ENCODE measurements at places on chromosomes 1 and 21. TPM values are rescaled to one million over a fixed set of nuclear protein-coding genes. Genes with fewer than 3 reads are reported as not detected.
A peak's percentile ranks its signal among the peaks of the same experiment; 100 is the strongest.

The NCAM2 gene
- 14.4 TPM for total RNA-seq

The AVPR1B gene
- total RNA-seq, result not detected

The ABCA4 gene
- 1.0 TPM for total RNA-seq

The MYOM3 gene
- total RNA-seq, result 2.4 TPM

The ADORA3 gene
- 0.33 TPM for total RNA-seq

The RPTN gene
- total RNA-seq, result not detected

The SPRR1A gene
- not detected for total RNA-seq

DNA sequence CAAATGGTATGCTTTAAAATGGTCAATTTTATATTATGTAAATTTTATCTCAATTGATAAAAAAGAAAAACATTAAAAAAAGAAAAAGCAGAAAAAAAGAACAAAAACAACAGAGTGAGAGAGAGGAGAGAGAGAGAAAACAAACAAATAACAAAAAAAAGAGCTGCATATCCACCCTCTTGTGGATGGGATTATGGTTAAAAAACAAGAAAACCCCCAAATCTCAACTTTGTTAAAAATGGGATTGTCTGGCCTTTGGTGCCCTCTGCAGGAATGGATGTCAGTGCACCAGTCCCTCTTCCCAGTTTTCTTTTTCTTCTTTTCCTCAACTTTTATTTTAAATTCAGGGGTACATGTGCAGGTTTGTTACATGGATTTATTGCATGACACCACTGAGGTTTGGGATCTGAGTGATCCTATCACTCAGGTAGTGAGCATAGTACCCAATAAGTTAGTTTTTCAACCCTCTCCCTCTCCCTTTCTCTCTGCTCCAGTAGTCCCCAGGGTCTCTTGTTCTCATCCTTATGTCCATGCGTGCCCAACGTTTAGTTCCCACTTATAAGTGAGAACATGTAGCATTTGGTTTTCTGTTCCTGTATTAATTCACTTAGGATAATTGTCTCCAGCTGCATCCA is 28.1 kb downstream of the RNF187 start:
- DNase-seq, result peak; percentile 46

GRCh38 chr1:156673387-156674121 is 3.7 kb downstream of the NES start:
- peak; percentile 66 for DNase-seq

DNA sequence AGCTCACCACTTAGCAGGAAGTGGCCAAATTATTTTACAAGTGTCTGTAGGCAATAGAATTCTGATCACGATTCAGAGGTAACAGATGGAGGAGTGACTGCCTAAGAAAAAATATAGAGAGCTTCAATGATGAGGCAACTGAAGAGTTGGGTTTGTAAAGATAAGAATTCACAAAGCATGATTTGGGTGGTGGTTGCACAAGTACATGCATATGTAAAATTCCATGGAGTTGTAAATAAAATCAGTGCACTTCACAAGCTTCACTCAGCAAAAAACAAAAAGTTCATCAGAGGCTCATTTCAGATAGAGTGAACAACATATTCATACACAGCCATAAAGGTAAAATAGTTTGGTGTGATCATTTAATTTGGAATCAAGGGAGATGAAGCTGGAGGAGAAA is 10.9 kb downstream of the ANP32E start:
- DNase-seq, result no peak

- DNase-seq, result no peak
Measured at GRCh38 chr1:41695118-41695745, 210.7 kb upstream of the EDN2 start.

GRCh38 chr21:42038826-42039425 is 28.8 kb upstream of the ZBTB21 start:
- no peak for DNase-seq

DNA sequence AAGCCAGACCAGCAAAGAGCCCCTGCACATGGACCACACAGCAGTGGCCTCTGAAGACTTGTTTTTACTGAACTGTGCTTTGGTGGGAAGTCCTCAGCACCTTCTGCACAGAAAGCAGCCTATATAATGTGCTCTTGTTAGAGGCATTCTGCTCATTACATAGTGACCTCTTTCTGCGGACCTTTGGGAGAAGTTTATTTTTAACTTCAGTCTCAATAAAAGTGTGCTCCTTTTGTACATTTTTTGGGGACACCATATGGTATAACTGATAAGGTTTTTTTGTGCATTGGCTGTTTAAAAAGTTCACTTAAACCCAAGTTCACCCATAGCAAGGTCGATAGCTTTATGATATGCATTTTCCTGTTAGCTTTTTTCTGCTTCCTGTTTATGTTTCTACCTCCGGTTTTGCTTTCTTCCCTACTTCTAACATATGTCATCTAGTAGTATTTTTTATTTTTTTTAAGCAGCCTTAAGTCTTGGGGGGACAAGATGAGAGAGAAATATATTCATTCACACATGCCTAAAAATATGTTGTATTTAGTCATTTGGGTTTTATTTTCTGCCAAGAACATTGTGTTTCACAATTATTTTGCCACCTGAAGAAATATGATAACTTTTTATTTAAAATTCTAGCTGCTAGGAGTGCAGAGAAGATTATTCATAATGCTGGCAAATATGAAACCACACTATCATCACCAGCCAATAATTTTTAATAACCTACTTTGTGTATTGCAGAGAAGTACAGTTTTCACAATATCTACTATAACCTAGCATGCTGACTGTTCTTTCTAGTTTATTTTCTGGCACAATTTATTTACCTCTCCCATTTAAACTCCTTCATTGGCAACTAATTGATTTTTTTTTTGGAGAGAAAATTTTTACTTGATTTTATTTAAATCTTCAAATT is 22.9 kb upstream of the SLC19A2 start:
- DNase-seq, result no peak

DNA sequence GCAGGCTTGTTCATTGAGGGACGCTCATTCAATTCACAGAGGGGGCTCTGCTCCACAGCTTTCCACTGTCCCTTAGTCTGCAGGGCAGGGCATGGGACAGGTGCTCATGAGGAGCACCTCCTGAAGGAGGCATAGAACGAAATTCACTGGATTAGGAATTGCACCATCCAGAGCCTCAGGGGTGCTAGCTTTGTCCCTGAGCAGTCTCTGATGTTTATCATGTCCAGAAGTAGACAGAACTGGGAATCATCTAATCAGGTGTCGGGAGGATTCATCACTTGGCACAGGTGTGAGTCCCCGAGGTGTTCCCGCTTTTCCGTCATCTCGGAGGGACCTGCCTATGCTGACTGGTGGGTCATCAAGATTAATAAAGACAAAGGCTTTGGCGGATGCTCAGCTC is 321.4 kb downstream of the AJAP1 start:
- DNase-seq, result no peak

DNA sequence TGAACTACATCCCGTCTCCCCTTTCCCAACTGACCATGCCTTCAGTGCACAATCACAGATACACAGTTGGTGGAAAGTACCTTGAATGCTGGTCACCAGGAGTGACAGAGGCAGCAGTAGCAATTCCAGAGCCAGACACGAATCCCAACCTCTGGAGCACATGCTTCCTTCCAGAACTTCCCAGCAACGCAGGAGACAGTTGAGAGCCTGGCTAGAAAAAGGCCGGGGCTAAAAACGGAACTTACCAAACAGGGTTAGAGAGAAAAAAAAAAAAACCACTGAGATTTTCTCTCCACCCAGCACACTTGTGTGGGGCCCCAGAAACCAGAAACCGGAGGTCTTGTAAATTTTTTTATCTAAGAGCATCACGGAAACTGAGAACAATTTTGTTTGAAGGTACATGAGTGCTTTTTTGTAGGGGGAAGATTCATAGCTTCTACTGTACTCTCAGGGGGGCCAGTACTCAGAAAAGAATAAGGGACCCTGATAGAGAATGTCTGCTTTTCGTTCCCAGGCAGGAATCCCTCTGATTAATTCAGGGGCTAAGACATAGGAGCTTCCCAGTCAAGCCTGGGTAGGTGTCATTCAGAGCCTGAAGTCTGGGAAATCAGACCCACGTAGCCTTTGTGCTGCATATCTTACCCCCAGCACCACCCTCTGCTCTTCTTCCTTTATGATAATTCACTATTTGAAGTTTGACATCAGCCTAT is at the start of gene CD48:
TSS of gene CD48 (minus strand) at position 221 of the 710 bp plus-strand sequence. CDS start at position 162, 59 bp downstream.
- no peak for DNase-seq

DNA sequence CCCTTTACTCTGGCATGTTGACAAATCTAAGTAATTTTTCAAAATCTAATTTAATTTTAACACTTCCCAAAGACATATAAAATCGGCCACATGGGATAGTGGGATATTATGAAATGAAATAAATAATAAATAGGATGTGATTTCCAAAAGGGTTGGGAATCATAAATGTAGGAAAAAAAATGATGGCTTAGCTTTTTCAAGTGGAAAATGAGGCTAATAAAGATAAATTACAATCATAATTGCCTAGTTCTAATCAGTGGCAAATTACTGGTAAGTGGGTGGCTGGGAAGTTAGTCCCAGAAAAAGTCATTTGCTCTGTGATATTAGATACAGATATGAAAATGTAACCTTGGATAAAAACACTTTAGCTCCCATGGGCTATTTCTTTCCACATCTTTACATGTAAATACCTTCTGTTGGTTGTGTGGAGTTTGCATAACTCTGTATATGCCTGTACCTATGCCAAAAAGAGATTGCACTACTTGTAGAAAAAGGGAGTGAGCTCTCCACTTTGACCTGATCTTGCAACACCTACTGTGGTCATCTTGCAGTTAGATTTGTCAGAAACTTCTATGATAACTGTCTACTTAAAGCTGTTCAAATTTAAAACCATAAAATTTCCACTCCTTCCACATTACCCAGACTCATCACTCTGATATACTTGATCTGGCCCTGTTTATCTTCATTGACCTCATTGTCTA is 284.6 kb upstream of the KAZN start:
- DNase-seq, result no peak

DNA sequence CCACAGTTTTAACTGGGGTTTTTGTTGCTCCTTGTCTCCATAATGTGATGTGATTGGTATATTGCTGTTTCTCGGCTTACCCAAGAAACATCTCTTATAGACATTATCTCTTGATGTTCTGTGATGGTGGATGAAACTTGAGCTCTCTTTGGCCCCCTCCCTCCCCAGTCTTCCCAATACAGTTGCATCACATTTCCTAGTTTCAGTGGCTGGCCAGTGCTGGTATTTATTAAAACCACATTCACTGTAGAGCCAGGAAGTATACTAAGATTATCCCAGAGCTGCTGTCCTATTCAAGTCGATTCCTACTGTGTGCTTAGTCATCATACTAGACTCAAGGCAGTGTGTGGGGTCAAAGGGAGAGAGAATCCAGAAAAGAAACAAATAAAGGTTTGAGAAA is 244.4 kb downstream of the KAZN start:
- no peak for DNase-seq

DNA sequence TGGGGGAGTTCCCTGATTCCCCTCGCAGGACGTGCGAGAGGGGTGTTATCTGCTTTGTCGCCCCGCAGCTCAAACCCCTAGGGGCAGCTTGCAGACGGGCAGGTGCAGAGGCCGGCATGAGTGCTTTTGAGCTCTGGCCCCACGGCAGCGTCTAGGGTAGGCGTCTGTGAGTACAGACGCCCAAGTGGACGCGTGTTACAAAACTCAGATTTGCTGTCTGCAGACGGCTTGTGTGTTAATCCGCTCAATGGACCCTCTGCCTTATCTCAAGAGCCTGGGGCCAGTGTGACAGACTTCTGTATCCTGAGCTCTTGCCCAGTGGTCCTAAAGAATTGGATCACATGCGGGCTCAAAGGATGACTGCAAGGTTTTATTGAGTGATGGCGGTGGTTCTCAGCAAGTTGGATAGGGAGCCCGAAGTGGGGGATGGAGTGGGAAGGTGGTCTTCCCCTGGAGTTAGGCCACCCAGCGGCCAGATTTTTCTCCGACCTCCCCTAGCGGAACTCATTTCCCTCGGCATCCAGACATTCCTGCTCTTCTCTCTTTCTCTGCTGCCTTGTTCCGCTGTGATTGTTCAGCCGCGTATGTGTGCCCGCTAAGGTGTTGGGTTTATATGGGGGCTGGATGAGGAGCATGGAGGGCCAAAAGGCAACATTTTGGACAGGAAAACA is 9.4 kb downstream of the CFHR4 start:
- DNase-seq, result no peak

- DNase-seq, result no peak
Measured at GRCh38 chr1:30830537-30830936, 73.0 kb upstream of the LAPTM5 start.

- no peak for DNase-seq
Measured at GRCh38 chr1:247335882-247336281, 4.2 kb upstream of the ZNF496 start.

- DNase-seq, result no peak
Measured at GRCh38 chr21:29305561-29305960, 6.8 kb downstream of the BACH1 start.

DNA sequence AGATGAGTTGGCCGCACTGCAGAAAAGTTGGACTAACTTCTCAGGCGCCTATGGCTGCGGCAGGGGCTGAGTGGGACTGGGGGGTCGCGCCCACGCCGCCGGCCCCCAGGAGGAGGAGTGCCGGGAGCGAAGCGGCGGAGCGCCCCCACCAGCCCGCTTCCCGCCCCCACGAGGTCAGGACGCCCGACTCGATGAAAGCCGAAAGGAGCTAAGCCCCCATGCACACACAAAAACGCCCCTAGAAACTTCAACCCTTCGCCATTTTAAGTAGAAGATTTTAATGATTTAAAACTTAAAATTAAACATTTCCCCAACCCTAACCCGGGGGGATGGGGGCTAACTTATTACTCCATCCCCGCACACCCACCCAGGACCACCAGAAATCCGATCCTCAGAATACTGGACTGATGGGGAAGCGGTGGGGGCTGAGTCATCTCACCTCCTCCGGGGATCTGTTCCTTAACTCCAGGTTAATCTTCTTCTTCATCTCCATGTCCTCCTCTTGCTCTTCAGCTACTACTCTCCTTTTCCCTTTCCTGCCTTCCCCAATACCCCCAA is 539 bp downstream of the ANP32E start:
- DNase-seq, result peak; percentile 23

GRCh38 chr1:70836456-70836855 is 211.2 kb downstream of the PTGER3 start:
- DNase-seq, result no peak

DNA sequence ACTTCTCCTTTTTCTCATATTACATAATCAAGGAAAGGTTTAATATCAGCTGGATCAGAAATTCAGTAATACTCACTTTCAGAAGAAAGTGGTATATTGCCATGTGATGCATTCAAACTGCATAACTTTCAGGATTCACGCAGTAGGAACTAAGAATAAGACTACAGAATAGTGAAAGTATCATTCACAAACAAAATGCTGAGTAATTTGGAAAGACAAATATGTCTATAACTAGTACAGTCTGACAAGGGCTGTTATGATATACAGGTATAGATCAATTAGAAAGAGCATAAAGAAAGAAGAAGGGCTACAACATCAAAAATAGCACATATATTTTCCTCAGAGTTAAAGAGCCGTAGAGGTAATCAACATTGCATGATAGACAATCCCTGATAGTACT is 871.5 kb upstream of the TMPRSS15 start:
- no peak for DNase-seq

DNA sequence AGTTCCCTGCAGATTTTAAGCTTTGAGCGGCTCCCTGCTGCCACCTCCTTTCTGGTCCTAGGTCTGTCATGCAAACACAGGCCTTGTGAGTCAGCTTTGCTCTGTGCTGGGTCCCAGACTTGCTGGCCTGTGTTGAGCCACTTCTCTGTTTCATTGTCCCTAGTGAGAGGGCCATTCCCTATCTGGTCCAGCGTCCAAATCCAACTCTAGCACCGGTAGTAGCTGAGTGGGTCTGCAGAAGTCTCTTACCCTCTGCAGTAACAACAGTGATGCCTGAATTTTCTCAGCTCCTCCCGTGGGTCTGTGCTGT is 5.8 kb downstream of the TTC22 start:
- no peak for DNase-seq

All from hepatocyte (in vitro differentiated cells).